Tibial artery (tissue), 4 donors: ENCODE measurements at places on chromosomes 2 and 18.

DNA sequence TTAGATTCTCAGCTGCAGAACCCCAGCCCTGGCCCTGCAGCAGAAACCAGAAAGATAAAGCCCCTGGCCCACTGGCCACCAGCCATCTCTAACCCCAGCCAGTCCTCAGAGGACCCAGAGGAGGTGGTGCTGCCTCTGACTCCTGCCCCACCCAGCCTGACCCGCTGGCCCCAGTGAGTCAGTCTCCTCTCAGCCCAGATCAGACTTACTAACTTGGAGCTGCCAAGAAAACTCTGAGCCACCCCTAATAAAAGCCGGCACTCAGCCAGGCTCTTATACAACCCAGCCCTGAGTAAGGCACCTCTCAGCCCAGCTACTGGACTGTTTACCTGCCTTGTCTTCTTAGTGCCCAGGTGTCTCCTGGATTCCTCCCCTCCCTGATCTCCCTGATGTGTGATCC lies 2.0 kb downstream of the SLC14A2 start:
- DNase-seq: peak; percentile 97

DNA sequence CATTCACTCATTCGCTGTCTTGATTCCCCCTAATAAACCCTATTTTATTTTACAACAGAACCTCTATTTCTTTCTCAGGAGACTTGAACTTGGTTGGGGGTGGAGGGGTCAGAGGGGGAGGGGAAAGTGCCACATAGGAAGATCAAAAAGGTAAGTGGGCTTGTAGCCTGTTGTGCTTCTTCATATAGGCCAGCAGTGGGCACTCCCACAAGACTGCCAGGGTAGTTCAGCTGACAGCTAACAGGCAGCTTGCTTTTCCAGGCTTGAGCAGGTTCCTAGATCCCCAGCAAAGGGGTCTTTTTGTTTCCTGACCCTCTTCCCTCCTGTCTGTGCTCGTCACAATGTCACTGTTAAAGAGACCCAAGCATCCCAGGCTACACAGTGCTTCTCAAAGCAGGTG lies 829 bp upstream of the KIAA2012 start:
- DNase-seq: no peak

GRCh38 chr18:811182-811891 lies 705 bp downstream of the YES1 start:
- DNase-seq: no peak

DNA sequence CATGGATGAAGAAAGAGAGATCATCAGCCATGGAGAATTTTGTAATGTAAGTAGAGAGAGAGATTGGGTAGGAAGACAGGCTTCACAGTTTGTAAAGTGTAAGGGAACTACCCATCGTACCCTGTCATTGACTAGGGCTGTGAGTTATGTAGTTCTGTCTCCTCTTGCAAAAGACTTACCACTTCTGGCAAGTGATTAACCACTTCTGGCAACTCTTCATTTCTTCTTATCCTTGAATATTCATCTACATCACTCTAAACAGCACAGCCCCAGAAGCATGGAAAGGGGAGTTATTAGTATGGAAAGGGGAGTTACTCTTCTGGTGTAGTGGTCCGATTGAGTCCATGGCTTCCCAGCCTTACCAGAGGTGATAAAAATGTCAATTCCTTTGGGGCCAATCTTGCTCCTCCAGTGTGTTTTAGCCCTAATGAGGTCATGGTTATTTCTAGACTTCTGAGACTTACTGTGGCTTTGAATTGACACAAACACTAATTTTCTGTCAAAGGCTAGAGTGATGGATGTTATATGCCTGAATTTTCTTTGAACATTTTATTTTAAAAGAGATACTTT lies 52.0 kb downstream of the STAT1 start:
- no peak for DNase-seq

DNA sequence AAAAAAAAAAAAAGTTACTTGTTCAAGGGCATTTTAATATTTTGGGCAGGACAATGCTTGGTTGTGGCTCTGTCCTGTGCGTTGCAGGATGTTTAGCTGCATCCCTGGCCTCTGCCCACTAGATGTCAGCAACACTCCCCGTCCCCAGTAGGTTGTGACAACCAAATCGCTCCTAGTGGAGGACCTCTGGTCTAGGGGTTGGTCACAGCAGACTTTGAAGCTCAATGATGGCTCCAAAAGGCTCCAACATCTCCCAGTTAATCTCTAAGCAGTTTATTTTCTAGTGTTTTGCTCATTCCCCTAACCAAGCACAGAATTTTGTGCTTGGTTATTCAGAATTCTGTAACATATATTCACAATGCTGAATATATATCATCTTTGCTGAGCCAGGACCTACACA lies 67.0 kb downstream of the CHRNA1 start:
- no peak for DNase-seq

GRCh38 chr2:33086400-33087015 lies 139.8 kb downstream of the LTBP1 start:
- DNase-seq: no peak

DNA sequence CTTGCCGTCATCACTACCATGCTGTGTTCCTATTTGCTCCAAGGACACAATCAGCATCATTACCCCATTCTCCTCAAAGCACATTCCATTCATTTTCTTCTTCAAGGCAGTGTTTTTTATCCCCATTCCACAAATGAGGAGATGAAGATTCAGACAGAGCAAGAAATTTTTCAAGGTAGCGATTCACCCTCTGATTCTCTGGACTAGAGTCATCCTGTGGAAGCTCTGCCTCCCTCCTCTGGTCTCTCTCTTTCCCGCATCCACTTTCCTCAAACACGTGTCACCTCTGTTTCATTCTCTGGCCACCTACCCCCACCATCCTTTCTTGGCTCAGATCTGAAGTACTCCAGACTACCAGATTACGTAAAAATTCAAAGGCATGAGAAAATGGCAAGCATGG lies 297.9 kb downstream of the SOX11 start:
- DNase-seq: no peak

DNA sequence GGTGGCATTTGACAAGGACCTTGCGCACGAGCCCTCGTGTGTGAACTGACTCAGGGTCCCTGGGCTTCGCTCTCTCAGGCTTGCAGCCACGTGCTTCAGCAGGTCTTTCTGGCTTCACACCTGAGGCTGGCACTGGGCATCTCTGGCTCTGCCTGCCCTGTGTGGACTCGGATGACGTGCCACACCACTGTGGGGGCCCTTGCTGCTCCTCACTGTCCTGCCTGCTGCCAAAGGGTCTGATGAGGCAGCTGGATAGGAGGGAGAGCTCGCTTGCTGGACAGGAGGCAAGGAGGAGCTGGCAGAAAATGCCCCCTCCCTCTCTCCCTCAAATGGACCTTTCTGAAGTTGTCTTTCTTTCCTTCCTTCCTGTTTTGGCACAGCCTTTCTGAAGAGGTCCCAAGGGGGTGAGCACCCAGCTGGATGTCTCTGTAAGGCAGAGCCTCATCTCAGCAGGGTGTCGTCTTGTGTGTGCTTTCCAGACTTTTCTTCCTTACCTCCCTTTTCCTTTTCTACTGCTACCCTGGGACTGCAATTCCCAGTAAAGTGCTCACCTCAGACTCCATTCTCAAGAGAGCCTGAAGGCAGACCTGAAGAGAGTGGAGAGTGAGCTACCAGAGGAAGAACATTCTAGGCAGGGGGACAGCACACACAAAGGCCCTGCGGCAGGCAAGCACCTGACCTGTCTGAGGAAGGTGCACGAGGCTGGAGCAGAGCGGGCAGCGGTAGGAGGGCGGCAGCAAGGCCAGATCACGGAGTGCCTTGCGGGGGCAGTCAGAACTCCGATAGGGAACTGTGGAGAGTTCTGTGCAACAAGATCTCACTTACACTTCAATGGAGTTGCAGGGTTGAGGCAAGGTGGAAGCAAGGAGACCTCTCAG lies 5.3 kb downstream of the PER2 start:
- no peak for DNase-seq

- no peak for DNase-seq
Measured at GRCh38 chr2:152781175-152781574, 62.8 kb downstream of the ARL6IP6 start.

GRCh38 chr2:234426616-234427015 lies 70.3 kb downstream of the ARL4C start:
- DNase-seq: no peak

- no peak for DNase-seq
Measured at GRCh38 chr2:8076448-8077342, 605.2 kb upstream of the ID2 start.

DNA sequence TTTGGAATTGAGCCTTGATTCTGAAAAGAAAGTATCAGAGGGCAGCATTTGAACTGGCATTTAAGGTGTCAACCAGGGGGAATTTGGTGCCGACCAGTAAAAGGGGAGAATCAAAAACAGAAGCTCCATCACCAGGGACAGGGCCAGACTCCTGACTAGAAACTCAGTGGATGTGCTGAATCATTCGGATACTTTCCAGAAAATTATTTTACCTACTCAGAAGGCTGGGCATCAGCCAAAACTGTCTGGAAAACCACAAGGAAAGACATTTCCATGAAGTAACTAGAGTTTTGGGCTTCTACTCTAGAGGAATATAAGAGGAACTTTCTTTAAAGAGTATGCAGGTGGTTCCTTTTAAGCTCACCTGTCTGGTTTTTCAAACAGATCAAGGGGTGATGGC lies 756.6 kb downstream of the RNF144A start:
- no peak for DNase-seq

DNA sequence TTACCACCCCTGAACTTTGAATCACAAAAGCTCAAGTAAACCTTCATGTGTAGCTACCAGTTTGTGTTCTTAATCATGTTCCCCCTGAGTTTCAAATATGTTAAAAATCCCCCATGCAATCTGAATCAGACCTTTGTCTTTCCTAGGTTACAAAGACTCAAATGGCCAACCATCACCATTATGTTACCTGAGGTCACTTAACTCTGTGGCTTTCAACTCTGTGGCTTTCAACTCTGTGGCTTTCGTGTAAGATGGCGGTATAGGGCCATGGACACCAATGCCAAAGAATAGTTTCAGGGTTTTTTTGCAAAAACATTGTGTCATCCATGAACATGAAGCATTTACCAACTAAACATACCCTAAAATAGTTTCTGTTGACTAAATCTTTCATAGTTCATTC lies 6.7 kb downstream of the ERMN start:
- no peak for DNase-seq

- DNase-seq: no peak
Measured at GRCh38 chr18:63143330-63143771, 176.2 kb downstream of the BCL2 start.

DNA sequence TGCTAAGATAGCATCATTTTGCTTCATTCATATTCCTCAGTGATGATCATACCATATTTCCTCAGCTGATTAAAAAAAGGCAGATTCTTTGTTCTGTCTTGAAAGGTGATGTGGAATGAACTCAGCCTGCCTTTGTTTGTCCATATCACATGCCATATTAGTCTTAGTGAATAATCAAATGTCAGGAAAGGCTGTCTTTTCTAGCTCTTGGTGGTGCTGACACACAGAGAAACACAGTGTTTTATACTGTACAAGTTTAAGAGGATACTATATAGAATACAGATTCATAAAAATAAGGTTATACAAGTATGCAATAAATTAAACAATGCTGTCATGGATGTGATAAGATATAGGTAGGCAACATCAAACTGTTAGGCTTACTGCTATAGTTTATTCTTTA lies 97.1 kb upstream of the FAM98A start:
- no peak for DNase-seq

DNA sequence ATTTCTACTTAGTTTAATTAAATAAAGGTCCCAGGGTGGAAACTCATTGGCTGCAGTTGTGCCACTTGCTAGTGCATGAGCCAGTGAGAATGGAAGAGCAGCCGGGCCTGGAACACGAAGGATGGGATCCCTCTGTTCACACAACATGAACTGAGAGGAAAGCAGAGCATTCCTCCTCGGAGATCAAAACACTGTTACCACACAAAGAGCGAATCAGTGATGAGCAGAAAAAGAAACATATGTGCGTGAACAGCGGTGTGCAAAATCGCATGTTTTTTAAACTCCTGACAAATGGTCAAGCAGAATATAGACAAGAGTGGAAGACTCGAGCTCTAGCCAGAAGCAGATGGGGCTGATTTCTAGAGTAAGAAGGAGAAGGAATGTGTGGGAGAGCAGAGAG lies 28.4 kb upstream of the ANKRD44 start:
- no peak for DNase-seq

DNA sequence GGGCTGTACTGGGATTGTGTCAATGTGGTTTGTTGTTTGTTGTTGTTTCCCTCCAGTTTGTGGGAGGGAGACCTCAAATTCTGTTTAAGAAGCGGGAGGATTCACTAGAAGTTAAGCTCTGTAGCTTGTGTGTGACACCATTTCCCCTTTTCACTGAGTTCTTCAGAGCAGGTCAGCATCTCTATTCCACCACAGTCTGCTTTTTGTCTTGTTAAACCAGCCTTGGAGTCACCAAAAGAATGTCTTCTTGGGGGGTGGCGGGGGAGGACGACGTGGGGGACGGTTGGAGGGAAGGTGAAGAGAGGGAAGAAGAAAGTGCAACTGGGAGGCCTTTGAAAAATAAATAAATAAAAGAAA lies 2.3 kb upstream of the BCL11A start:
- DNase-seq: no peak

DNA sequence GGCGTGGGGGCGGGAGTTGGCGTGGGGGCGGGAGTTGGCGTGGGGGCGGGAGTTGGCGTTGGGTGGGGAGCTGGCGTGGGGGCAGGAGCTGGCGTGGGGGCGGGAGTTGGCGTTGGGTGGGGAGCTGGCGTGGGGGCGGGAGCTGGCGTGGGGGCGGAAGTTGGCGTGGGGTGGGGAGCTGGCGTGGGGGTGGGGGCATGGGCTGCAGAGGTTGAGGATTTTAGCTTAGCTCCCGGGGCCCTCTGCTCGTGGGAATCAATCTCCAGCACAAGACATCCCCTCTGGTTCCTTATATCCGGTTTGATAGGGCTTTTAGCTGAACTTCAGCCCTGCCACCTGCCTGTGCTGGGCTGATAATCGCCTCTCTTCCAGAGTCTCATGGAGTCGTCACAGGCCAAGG lies 177.0 kb downstream of the LDLRAD4 start:
- DNase-seq: no peak

DNA sequence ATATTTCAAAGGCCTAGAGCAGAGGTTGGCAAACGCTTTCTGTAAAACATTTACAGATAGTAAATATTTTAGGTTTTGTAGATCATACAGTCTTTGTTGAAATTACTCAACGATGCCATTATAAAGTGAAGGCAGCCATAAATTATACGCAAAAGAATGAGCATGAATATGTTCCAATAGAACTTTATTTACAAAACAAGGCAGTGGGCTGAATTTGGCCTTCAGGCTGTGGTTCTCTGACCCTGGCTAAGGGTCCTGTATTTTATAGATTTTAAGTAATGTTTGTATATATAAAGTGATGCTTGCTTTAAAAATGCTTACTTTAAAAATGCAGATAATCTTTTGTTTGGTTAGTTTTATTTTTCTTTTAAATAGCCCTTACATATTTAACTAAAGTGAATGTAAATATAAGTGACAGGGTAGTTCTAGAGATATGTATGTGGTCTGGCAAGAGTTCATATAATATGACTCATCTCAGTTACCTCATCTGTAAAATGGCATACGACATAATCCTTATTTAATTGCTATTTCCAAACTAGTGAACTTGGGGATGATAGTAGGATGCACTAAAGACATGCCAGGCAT lies 51.7 kb upstream of the ATP5MC3 start:
- DNase-seq: no peak
